ENCODE measurements at places on chromosomes 1 and 21. TPM values are rescaled to one million over a fixed set of nuclear protein-coding genes. Genes with fewer than 3 reads are reported as not detected.

DNA sequence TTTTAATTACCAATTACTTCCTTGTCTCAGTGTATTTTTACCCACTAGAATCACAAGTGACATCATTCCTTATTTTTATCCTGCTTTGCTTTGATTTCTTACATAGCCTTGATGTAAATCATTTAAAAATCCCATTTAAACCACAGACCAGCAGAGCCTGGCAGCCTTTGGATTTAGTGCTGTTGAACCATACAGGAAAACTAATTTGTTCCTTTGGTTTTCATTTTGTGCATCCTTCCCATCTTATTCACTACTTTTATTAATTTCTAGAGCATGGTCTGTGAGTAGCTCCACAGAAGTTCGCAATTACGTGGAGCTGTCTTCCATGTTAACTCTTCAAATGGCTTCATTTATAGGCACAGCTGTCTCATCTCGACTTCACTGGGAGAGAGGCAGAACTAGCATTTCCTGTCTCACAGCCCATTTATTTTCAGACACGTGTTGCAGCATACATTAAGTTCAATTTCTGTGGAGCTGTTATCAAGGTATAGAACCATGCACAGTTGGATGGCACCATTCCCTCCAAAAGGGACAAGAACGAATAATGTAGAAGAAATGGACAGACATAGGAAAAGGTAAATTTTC lies 235.3 kb downstream of the MRPL39 start:
- no peaks in the 10 kb centered on the region for H3K36me3 ChIP-seq
- no peak overlapping the region for H3K4me3 ChIP-seq
- H3K27ac ChIP-seq = no peak overlapping the region
- no peaks in the 10 kb centered on the region for H3K4me1 ChIP-seq
- H3K27me3 ChIP-seq = no peaks in the 10 kb centered on the region
- no peak for DNase-seq

- H3K4me1 ChIP-seq = no peaks in the 10 kb centered on the region
- no peaks in the 10 kb centered on the region for H3K36me3 ChIP-seq
- no peak overlapping the region for H3K27ac ChIP-seq
- no peaks in the 10 kb centered on the region for H3K27me3 ChIP-seq
These were observed 78.3 kb upstream of the KCTD3 start for GRCh38 chr1:215488850-215489249.

The PIGC gene
- 8.3 TPM for total RNA-seq

GRCh38 chr1:9591669-9592509 lies 3.2 kb downstream of the TMEM201 start:
- no peak overlapping the region for H3K27ac ChIP-seq
- H3K27me3 ChIP-seq = no peaks in the 10 kb centered on the region
- H3K4me3 ChIP-seq = no peak overlapping the region
- no peak for DNase-seq

- no peaks in the 10 kb centered on the region for H3K4me1 ChIP-seq
- H3K36me3 ChIP-seq = no peaks in the 10 kb centered on the region
- H3K27me3 ChIP-seq = no peaks in the 10 kb centered on the region
- H3K4me3 ChIP-seq = no peak overlapping the region
These were observed 289.5 kb downstream of the SIPA1L2 start for GRCh38 chr1:232340446-232340845.

DNA sequence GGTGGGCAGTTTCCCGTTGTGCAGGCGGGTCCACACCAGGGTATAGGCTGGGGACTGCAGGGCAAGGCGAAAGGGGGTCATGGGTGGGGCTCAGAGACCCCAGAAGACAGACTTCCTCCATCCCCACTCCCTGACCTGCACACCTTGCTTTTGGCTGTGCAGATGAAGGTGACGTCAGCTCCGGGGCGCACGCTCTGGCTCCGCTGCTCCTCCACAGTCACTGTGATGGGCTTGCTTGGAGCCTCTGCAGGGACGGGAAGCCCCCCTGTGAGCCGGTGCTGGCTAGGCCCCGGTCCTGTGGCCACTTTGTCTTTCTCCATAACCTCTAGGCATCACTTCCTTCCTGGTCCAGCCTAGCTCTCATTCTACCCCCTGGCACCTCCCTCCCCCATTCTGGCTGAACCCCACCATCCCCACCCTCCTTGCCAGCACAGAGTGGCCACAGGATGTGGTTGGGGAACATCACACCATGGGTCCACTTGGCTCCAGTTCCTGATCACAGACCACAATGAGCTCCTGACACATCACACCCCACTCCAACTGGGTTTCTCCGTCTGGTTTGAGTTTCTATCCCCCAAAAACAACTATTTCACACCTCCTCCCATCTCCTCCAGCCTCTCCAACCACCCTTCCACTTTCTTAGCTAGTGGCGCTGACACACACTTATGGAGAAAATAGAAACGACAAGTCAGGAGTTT lies 45.2 kb downstream of the LDLRAD2 start:
- no peaks in the 10 kb centered on the region for H3K4me1 ChIP-seq
- no peak for DNase-seq
- no peaks in the 10 kb centered on the region for H3K36me3 ChIP-seq

GRCh38 chr1:34132161-34132420 lies 32.9 kb downstream of the CSMD2 start:
- no peak for DNase-seq
- no peak overlapping the region for H3K4me3 ChIP-seq
- H3K36me3 ChIP-seq = no peaks in the 10 kb centered on the region

DNA sequence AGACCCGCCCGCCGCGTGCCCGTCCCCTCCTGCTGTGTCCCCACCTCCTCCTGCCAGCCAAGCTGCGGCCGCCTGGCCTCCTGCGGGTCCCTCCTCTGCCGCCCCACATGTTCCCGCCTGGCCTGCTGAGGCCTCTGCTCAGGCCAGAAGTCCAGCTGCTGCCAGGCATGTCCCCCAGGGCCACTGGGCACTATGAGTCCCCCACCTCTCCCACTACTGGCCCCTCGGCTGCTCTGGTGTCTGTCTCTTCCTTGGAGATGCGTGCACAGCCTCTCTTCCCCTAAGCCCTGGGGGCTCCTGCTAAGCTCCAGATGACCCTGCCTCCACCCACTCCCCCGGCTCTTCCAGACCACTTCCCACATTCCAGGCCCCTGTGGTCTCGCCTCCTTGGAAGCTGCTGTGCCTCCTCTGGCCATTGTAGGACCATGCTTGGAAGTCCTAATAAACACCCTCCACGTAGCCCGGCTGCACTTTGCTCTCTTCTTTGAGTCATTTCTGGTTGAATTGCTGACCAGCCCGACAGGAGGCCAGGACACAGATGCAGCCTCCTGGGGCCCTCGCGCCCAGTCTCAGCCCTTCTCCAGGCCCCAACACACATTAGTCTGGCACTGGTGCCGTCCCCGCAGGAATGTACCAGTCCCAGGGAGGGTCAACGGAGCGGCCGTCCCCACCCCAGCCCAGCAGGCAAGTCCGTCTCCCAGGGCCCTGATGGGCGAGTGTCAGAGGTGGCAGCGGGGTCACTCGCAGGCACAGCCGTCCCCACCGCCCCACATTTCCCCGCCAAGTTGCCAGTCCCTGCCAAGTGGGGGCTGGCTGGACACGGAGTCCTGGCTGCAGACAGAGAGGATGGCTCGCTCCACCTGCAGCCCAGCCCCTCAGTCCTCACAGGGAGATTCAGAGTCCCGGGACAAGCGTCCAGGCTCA lies 1.1 kb downstream of the KRTAP10-12 start:
- H3K27ac ChIP-seq = no peak overlapping the region
- DNase-seq = peak; percentile 53
- H3K4me1 ChIP-seq = no peaks in the 10 kb centered on the region
- H3K36me3 ChIP-seq = no peaks in the 10 kb centered on the region

DNA sequence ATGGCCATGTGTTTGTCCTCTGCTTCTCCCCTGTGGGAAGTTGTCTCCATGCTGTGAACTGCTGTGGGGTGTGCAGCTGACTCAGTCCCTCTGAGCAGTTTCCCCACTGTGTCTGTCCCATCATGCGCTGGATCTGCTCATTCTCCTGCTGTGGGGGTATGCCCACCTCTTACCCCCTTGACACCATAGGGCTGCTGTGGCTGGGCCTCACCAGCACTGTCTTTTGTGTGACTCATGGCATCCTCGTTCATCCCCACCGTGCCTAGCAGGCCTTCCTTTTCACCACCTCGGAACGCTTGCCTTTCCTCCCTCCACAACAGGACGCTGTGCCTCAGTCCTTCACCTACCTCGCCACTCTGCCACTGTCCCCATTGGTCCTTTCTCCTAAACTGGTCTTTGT lies 27.3 kb downstream of the VANGL2 start:
- no peak for DNase-seq
- H3K4me3 ChIP-seq = no peak overlapping the region
- H3K36me3 ChIP-seq = no peaks in the 10 kb centered on the region
- H3K27me3 ChIP-seq = no peaks in the 10 kb centered on the region
- no peaks in the 10 kb centered on the region for H3K4me1 ChIP-seq
- no peak overlapping the region for H3K27ac ChIP-seq

The GBP3 gene
- total RNA-seq = 7.6 TPM

- no peak for DNase-seq
- H3K4me3 ChIP-seq = no peak overlapping the region
- H3K27me3 ChIP-seq = no peaks in the 10 kb centered on the region
- no peaks in the 10 kb centered on the region for H3K36me3 ChIP-seq
These were observed 408.8 kb downstream of the MATN1 start for GRCh38 chr1:30314591-30314990.

GRCh38 chr1:223755992-223756775 lies 43.8 kb downstream of the CAPN2 start:
- H3K27ac ChIP-seq = no peak overlapping the region
- H3K27me3 ChIP-seq = no peaks in the 10 kb centered on the region
- H3K36me3 ChIP-seq = no peaks in the 10 kb centered on the region
- no peak for DNase-seq

The TSPEAR gene
- not detected for total RNA-seq

DNA sequence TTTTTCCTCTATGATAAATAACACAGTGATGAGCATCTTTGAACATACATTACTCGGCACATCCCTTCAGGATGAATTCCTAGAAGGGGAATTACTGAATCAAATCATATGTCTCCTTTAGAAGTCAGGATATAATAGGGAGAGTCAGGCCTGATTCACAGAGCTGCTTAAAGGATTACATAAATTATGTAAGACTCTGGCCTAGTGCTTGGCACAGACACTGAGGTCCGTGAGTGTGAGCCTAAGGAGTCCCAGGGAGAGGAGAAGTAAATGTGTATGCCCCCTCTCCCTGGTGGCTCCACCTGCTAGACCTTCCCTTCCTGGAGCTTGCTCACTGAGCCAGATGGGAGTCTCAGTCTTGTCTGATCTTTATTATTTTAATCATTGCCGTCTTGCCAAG lies 8.6 kb upstream of the FOXE3 start:
- H3K36me3 ChIP-seq = no peaks in the 10 kb centered on the region
- no peaks in the 10 kb centered on the region for H3K4me1 ChIP-seq
- no peak for DNase-seq
- H3K27me3 ChIP-seq = no peaks in the 10 kb centered on the region
- H3K27ac ChIP-seq = no peak overlapping the region

The FCRL1 gene
- total RNA-seq = 0.24 TPM

- no peak for DNase-seq
- no peaks in the 10 kb centered on the region for H3K36me3 ChIP-seq
- no peaks in the 10 kb centered on the region for H3K27me3 ChIP-seq
- H3K4me3 ChIP-seq = peak overlapping the region; percentile 89
These were observed 883 bp downstream of the LAMTOR2 start for GRCh38 chr1:156055281-156056048.

The MPL gene
- not detected for total RNA-seq

DNA sequence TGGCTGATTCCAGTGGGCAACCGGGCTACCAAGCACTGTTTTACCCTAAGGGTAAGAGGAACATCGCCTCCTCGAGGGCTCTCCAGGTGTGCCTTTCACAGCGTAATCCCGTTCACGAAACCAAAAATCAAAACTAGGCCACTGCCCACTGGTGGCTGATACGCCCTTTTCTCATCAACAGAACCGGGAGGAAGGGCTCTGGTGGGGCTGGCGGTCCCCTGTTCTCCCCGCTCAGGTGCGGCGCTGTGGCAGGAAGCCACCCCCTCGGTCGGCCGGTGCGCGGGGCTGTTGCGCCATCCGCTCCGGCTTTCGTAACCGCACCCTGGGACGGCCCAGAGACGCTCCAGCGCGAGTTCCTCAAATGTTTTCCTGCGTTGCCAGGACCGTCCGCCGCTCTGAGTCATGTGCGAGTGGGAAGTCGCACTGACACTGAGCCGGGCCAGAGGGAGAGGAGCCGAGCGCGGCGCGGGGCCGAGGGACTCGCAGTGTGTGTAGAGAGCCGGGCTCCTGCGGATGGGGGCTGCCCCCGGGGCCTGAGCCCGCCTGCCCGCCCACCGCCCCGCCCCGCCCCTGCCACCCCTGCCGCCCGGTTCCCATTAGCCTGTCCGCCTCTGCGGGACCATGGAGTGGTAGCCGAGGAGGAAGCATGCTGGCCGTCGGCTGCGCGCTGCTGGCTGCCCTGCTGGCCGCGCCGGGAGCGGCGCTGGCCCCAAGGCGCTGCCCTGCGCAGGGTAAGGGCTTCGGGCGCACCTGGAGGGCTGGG lies at the start of gene IL6R:
Gene IL6R (plus strand): TSS at position 360 of the 763 bp plus-strand sequence. CDS start 287 bp downstream, at position 647.
- H3K4me3 ChIP-seq = peak within 1 kb of the TSS; percentile 91
- peak within 1 kb of the TSS; percentile 99 for H3K27ac ChIP-seq
- H3K4me1 ChIP-seq = peaks cover 25% of the 10 kb centered on the region
- no peaks in the 10 kb centered on the region for H3K27me3 ChIP-seq
- DNase-seq = peak; percentile 96

DNA sequence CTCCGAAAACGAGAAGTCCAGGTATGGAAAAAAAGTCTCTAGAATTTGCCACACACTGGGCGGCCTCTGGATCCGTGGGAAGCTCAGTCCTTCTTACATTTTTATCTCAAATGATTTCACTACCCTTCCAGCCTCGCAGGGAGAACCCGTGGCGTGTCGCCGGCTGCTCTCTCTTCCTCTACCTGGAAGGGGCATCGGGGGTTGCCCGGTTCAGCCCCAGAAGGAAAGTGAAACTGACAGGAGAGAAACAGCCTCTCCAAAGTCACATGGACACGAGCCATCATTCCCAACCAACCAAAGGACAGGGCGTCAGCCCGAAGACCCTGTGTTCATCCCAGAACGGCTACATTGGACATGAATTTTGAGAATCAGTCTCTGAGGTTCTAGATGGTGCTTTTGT lies 182.5 kb downstream of the ADSS2 start:
- H3K27me3 ChIP-seq = no peaks in the 10 kb centered on the region
- H3K4me3 ChIP-seq = no peak overlapping the region
- H3K4me1 ChIP-seq = no peaks in the 10 kb centered on the region
- no peak for DNase-seq
- no peak overlapping the region for H3K27ac ChIP-seq
- H3K36me3 ChIP-seq = no peaks in the 10 kb centered on the region

The PROX1 gene
- 164 TPM for total RNA-seq

GRCh38 chr1:35726450-35727433 lies 8.1 kb upstream of the C1orf216 start:
- no peaks in the 10 kb centered on the region for H3K4me1 ChIP-seq
- no peaks in the 10 kb centered on the region for H3K27me3 ChIP-seq
- no peak overlapping the region for H3K27ac ChIP-seq
- peak; percentile 30 for DNase-seq
- no peak overlapping the region for H3K4me3 ChIP-seq

The CD164L2 gene
- not detected for total RNA-seq

DNA sequence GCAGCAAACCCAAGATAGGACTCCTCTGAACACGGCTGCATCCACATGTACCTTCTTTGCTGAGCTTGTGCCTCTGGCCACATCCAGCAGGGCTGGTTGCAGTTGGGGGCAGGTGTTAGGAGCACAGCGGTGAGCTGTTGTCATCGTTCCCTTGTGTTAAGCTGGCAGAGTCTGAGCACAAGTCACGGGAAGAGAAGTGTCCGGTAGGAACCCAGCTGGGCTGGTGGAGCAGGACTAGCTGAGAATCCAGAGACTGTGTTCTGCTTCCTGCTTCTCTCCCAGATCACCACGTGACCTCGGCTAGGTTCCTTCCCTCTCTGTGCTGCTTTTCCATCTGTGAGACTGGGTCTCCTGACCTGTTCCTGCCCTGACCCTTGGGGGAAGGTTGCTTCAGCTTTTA lies 105.1 kb downstream of the PCBP3 start:
- no peaks in the 10 kb centered on the region for H3K4me1 ChIP-seq
- no peaks in the 10 kb centered on the region for H3K27me3 ChIP-seq
- H3K4me3 ChIP-seq = no peak overlapping the region
